ENCODE measurements at places on chromosomes 5 and 9.

- DNase-seq, result no peak
These were observed 110.2 kb downstream of the DAPK1 start for GRCh38 chr9:87607859-87608258.

GRCh38 chr5:129460936-129461710 is 1.0 kb downstream of the ADAMTS19 start:
- DNase-seq, result peak; percentile 32

DNA sequence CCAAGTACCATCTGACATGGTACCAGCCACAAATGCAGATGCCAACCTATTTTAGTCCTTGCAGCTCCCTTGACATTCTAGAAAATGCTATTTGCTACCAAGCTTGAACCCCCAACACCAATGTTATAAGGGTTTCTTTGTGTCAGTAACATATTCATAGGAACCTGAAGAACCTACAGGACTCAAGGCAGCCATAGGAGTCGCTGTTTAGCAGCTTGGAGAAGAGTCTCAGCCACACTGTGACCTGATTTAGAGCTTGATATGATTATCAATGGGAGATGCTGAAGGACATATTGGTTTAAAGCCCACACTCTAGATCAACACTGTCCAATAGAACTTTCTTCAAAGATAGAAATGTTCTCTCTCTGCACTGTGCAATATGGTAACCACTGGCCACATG is 6.4 kb upstream of the ZFR start:
- DNase-seq, result no peak

DNA sequence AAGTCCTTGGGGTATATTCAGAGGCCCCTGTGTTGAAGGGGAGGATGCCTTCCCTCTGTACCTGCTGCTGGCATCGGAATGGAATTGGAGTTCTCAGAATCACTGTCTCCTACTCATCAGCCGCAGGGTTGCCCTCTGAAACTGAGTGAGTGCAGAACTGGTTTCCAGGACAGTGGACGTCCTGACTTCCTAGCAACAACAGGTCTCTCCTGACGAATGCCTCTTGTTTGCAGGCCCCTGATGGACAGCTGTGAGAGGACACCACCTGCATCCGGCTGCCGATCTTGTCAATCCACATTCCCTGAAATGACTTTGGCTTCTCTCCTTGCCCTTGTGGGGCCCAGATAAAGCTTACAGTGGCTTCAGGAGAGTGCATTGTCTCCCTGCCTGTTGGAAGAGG is 274.5 kb downstream of the NSG2 start:
- no peak for DNase-seq

GRCh38 chr5:76408104-76408654 is 5.1 kb downstream of the IQGAP2 start:
- no peak for DNase-seq

DNA sequence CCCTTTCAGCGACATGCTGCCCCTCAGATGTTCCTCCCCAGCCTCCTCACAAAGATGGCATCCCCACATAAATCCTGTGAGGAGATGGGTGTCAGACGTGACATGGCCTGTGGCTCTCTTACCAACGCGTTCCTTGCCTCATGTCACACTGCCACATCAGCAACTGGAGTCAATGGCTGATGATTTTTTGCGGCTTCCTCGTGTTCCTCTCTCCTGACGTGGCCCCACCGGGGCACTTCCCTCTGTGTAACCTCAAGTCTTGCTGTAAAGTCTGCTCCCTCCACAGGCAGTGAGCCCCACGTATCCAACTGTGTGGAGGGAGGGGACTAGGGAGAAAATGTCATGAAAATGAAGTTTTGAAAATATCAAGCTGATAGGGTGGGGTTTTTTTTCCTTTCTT is 53.2 kb upstream of the SHISAL2B start:
- DNase-seq, result no peak

- peak; percentile 29 for DNase-seq
These were observed 114.5 kb upstream of the LMX1B start for GRCh38 chr9:126499005-126499910.

- DNase-seq, result no peak
These were observed 577 bp downstream of the TUT7 start for GRCh38 chr9:86353655-86354010.

GRCh38 chr5:5886812-5887486 is 464.5 kb downstream of the ICE1 start:
- peak; percentile 17 for DNase-seq
